ENCODE measurements at places on chromosomes 12 and 14.

DNA sequence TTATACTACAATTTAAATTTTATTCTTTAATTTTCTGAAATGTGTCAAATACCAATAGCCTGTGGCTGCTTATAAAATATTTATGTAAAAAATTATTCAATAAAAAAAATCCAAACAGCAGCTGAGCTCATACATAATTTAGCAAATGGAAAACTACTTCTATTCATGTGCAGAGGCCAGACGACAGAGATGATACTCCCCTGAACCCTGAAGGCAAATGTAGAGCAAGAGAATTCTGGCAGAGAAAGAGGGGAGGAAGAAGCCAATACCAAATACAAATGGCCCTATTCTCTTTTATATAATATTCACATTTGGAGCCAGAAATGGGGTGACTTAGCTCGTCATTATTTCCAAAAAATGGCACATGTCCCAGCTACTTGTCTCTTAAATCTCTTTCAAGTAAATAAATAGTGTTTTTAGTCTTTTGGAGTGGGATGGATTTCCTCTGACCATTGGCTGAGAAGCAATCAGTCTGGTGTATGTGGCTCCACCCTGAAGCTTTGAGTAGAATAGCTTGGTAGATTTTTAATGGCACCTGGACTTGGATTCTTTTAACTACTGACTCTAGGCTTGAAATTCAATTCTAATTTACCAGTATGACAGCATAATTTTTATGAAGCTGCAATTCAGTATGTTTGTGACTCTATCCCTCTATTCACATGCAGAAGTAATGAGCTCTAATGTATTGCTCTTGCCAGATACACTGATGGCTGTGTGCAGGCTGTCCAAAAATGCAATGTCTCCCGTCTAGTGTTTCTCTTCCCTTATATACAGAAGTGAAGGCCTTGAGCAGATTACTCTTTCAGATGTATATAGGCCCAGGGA lies 113.4 kb upstream of the SCAF11 start:
- DNase-seq, result no peak

- no peak for DNase-seq
Measured at GRCh38 chr12:66900616-66901015, 221.7 kb upstream of the GRIP1 start.

GRCh38 chr12:57868851-57869268 lies 22.3 kb upstream of the CTDSP2 start:
- no peak for DNase-seq

- DNase-seq, result no peak
Measured at GRCh38 chr14:81709681-81710080, 176.0 kb upstream of the SEL1L start.

DNA sequence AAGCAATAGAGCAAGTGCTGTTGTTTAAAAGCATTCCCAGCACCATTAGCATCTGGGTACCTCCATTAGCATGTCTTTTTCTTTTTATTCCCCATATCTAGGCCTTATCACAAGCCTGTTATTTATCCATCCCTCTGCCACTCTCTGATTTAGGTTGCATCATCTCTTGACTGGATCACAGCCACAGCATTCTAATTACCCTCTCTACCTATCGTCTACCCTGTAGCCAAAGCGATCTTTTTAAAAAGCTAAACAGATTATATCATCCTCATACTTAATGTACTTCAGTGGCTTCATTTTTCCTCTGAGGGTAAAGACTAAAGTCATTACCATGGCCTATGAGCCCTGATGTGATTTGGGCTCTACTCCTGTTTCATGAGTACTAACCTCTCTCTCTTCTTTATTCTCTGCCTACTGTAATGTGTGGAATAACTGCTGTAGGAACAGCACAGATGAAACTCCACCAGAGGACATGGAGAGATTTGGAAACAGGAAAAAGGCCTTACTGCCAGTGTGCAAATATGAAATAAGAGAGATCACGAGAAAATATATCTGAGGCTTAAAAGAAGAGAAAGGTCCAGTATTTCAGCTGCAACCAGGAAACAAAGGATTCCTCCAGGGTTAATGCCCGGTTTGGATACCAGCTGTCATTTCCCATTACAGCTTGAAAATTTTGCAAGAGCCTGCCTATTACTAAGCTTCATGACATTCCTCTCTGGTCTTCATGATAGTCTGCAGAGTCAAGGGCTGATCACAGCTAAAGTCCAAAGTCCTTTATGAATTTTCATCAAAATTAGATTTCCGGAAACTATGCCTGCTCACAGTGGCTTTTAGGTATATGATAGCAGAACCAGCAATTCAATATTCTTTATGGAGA lies 422.5 kb upstream of the PDE3A start:
- no peak for DNase-seq

DNA sequence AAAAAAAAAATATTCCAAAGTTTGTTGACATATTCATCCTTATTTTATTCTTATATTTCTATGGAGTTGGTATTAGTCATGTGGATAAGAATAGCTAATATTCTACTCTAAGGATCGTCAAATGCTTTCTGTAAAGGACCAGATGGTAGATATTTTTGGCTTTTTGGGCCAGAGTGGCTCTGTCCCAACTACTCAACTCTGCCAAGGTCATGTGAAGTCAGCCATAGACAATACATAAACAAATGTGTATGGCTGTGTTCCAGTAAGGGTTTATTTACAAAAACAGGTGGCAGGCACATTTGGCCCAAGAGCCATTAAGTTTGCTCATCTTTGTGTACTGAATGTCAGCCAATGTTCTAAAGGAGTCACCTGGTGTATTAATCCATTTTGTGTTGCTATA lies 131.8 kb downstream of the TBX5 start:
- DNase-seq, result no peak

DNA sequence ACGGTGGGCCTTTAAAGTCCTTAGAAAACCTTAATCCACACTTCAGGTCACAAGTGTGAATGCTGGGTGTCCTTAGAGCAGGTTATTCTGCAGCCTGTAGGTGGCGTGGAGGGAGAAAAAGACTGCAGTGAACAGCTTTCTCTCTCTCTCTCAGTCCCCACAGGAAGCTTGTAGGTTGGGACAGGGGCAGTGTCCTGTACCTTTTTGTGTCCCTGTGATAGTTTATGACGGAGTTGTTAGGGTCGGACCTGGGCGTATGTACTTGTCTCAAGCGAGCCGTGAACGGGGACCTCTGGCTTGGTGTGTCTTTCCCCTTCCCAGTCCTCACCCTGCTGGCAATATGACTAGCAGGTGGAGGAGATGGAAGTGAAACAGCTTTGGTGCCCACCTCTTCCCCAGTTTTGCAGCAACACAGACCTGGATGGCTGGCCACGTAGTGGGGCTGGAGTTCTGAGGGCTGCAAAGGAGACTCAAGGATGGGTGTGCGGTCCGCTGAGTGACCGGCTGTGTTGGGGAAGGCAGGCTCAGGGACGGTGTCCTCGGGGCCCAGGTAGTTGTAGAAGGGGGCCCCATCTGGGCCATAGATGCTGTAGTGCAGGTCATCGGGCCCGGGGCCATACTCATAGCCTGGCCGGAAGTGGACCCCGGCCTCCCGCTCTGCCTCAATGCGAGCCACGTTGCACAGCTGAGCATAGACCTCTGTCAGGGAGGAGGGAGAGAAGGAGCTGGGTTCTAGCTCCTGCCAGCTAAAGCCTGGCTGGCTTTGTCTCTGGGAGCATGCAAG lies 8.9 kb downstream of the ISCA2 start:
- no peak for DNase-seq

GRCh38 chr12:105504286-105504685 lies 173.8 kb downstream of the C12orf75 start:
- DNase-seq, result no peak

- DNase-seq, result no peak
Measured at GRCh38 chr12:120962532-120963020, 15.8 kb upstream of the HNF1A start.

- no peak for DNase-seq
Measured at GRCh38 chr14:59081720-59082119, 106.7 kb upstream of the DAAM1 start.

DNA sequence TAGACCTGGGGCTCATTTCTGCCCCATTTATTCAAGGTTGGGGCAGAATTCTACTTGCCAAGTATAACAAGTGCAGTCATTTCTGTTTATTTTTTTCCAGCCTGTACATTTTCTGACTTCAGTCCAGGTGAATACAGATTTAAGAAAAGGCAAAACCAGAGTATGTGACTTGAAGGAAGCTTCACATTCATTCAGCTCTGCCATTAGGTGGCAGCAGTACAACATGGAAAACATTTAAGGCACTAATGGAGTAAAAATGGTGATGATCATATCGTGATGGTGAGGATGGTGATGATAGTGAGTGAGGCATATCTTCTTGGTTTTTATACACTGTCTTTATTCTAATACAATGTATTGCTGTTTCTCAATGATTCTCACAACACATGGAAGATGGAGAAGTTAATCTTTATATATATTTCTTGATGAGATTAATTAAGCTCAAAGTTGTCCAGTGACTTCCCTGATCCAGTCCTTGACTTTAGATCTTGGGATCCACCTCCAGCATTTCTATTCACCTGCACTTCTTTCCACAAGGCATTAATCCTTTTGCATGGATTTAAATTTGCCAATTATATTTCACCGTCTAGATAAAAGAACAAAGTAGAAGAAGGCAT lies 176.7 kb upstream of the SEL1L start:
- no peak for DNase-seq

- DNase-seq, result no peak
Measured at GRCh38 chr12:6361834-6362233, 13.5 kb downstream of the SCNN1A start.

DNA sequence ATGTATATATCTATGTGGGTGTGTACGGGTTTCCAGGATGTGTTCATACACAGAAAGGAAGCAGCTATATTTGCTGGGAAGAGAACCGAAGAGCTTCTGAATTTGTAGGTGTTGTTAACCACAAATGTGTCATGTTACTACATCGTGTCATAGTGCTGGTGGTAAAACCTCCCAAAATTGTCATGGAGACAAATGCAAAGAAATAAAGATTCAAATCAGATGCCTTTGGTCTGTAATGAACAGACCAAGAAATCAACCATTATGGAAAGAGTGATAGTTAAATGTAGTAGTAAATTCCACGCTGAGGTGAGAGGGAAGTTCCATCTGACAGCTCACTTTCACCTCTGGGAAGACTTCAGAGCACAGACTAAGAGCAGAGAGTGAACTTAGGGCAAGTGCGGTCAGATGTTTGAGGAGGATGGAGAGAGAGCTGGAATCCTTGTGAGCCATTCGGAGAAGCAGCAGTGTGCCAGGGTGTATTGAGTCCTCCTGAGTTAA lies 487.5 kb downstream of the TMEM121 start:
- no peak for DNase-seq

DNA sequence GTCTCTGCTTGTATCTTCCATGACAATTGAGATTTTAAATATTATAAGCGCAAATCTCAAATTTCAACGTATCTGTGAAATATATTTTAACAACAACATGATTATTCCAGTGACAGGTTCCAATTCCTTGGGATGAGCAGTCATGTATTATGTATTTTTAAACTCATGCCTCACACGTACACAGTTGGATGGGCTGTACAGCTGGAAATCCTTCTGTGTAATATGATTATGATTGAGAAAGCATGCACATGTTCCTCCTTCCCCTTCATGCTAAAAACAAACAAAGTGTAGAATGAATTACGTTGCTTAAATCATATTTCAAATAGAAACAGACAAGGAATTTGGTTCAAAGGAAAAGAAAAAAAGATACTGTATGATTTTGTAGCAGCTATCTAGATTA lies 428.3 kb downstream of the TMTC2 start:
- no peak for DNase-seq

GRCh38 chr12:111316671-111317070 lies 52.2 kb downstream of the PHETA1 start:
- no peak for DNase-seq

DNA sequence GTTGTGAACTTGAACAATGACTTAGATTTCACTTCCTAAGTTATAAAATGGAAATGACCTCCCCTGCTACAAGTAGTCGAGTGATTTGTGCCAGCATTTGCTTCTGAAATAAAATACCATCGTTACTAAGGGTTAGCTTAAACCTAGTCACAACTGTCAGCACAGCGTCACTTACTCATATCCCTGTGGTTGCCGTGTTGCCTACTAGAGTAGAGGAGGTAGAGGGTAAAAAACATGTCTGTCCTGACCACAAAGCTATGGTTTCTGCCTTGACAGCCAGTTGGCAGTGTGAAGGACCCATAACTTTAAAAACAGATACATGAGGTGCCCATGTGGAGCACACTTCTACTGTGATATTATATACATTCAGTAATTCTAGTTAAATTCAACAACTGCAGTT lies 234.2 kb upstream of the RGS6 start:
- DNase-seq, result no peak

DNA sequence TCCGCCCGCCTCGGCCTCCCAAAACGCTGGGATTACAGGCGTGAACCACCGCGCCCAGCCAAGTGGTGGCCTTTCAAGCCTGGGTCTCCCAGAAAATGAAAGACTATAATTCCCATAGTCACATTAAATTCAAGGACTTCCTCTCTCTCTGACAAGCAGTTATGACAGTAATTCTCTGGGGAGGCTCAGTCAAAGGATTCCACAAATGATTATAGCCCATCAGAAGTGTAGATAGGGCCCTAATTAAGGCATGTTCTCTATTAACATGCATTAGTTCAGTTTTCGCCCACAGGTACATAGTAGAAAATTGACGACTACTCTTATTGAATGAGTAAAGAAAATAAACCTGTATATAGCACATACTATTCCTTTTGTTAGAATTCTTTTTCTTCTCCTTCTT lies 16.4 kb downstream of the PRMT8 start:
- DNase-seq, result no peak

DNA sequence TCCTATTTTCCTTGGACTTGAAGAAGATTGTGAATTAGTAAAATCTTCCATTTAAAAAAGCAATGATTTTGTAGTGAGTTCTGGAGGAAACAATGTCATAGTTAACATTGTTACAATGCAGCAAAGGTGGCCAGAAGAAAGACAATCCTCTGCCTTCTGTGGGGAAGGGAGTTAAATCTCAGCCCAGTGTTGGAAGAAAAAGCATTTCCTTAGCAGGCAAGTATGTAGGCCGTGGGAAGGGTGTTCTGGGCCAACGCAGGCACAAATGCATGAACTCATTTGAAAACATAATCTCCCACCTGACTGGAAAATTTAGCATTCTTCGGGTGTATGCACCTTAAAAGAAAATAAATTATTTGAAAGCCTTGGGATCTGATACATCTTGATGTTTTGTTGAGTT lies 258.6 kb downstream of the ADAMTS20 start:
- DNase-seq, result no peak

- no peak for DNase-seq
Measured at GRCh38 chr14:102027951-102028350, 58.9 kb downstream of the HSP90AA1 start.

- no peak for DNase-seq
Measured at GRCh38 chr12:116495260-116495659, 63.9 kb upstream of the MAP1LC3B2 start.

GRCh38 chr14:32710731-32711680 lies 227.7 kb upstream of the NPAS3 start:
- no peak for DNase-seq

GRCh38 chr14:33636716-33637115 lies 314.2 kb downstream of the EGLN3 start:
- no peak for DNase-seq

DNA sequence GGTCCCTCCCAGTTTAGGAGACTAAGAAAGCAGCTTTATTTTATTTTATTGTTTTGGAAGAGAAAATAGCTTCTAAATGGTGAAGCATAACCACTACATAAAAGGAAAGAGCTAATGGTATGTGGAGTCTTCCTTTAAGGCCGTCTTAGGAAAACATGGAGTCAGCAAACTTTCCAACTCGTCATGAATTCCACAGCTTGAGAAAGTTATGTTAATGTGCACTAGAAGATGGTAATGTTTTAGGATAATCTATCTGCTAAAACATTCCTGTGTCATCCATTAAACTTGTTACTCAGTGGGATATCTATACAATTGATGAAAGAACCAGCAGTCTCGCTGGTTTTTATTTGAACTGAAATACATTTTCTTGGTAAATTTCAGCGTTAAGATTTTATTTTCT lies 448.4 kb upstream of the SEL1L start:
- no peak for DNase-seq

All from activated CD8-positive, alpha-beta memory T cell treated with anti-CD3 and anti-CD28 coated beads, Interleukin-2, amount 50 U/mL, for 4 hours (primary cell).